ENCODE measurements at places on chromosomes 5 and 9.

DNA sequence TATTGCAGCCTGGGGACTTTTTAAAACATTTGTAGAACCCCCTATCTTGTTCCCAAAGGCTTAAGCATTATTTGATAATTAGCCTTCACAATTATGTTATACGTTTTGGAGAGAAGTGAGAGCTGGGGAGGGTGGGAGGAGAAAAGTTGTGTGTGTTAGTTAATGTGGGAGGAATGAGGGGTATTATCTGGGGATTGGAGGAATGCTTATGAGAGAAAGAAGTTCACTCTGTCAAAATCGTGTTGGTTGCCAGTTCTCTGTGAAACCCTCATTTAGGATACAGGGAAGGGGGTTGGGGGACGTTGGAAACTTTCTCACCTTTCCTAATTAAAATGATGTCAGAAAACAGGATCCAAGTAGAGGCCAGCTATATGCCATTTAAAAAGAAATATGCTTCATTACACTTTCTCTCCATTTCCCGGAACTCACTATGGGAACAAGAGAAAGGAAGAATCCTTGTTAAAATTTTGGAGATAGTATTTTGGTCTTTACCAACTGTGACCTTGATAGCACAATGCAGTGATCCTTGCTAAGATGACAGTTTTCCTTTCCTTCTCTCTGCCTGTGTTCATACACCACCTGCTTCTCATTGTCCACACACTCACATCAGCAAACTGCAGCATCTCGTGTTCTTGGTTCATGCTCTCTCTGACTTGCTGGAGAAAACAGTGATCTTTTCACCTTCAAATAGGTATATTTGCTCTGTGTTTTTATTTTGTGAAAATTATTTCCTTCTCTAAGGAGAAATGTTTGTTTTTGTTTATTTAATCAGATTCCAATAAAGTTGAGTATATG is 336.7 kb upstream of the CLINT1 start:
- DNase-seq = no peak

- no peak for DNase-seq
Observed at GRCh38 chr9:17807613-17808282, 228.9 kb downstream of the SH3GL2 start.

GRCh38 chr9:106878081-106878837 is 15.3 kb downstream of the ZNF462 start:
- DNase-seq = no peak

DNA sequence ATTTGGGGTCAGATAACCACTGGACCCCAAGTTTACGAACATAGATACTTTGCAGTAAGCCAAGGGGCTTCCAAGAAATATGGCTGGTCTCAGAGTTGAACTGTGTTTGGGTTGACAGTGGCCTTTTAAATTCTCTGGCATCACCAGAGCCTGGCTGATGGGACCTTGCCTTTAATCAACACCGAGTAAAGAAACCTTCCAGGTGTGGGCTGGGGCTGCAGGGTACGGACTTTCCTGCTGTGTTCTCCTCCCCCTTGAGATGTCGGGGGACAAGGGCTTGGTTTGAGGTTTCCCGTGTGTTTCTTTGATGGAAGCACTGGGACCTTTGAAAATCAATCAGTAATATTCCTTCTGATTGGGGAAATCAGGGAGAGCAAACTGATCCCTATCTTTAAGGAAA is 140.1 kb downstream of the MTX3 start:
- no peak for DNase-seq

- DNase-seq = no peak
Observed at GRCh38 chr5:23389291-23390101, 117.9 kb upstream of the PRDM9 start.

DNA sequence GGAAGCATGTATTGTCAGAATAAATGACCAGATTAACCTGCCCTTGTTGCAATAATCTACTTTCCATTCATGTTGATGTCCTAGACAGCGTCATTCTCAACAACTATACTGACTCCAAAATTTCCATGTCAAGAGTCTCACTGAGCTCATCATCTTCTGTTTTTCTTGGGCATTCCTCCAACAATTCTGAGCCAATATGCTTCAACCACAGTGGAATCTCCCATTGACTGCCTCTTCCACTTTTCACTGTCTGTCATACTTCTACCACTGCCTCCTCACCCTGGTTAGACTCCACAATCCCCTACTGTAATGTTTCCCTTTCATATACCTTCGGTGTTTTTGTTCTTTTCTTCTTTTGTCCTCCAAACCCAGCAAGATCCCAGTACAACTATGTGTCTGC is 162.8 kb downstream of the TLE1 start:
- no peak for DNase-seq

DNA sequence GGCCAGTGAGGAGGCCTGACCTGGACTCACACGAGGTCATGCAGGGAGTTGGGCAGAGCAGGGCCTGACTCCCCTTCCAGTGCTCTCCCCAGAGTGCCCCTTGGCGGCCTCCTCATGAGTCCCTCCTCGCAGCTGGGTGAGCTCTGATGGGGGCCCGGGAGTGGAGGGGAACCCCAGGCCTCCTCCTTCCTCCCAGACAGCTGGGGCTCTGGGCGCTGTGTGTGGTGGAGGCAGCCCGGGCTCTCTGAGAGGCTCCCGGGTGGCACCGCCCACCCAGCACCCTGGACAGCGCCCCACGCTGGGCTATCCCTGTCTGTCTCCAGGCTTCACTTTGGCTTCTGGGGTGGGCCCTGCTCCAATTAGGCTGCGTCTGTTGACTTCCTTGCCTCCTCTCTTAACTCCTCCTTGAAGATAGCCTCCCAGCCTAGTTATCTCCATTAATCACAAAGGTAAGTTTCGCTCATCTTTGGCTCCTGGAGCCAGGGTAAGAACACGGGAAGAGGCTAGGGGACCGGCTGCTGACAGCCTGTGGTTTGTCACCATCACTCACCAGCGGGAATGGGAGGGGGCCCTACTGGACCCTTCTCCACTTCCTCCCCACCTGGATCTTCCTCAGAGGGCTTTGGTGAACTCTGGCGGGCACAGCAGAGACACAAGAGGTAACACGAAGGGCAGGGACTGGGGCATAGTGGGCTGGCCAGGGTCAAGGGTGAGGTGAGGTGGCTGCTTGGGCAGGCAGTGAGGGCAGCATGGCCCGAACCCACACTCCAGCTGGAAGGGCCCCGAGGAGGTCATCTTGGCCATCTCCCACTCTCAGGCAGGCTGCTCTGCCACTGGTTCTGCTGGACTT is 13.1 kb downstream of the PSD2 start:
- DNase-seq = no peak

DNA sequence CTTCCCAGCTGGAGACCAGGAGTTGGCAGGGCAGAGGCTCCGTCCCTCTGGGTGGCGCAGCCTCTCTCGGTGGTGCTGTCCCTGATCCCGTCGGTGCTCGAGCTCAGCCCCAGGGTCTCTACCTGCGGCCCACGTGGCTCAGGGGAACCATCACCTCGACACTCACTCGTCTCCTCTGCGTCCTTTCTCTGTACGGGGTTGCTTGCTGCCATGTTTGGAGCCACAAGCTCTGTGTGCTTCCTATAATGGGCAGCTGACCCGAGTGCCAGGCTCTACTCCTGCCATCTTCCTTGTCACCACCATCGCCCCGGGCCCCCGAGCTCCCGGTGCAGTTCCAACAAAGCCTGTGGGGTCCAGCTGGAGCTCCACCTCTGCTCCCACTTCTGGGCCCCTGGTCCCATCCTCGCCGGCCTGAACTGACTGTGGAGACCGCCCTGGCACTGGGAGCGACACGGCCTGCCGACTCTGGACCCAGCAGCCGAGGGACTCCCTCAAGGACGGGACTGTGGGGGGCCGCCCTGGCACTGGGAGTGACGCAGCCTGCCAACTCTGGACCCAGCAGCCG is 5.0 kb downstream of the FBXW5 start:
- DNase-seq = no peak

DNA sequence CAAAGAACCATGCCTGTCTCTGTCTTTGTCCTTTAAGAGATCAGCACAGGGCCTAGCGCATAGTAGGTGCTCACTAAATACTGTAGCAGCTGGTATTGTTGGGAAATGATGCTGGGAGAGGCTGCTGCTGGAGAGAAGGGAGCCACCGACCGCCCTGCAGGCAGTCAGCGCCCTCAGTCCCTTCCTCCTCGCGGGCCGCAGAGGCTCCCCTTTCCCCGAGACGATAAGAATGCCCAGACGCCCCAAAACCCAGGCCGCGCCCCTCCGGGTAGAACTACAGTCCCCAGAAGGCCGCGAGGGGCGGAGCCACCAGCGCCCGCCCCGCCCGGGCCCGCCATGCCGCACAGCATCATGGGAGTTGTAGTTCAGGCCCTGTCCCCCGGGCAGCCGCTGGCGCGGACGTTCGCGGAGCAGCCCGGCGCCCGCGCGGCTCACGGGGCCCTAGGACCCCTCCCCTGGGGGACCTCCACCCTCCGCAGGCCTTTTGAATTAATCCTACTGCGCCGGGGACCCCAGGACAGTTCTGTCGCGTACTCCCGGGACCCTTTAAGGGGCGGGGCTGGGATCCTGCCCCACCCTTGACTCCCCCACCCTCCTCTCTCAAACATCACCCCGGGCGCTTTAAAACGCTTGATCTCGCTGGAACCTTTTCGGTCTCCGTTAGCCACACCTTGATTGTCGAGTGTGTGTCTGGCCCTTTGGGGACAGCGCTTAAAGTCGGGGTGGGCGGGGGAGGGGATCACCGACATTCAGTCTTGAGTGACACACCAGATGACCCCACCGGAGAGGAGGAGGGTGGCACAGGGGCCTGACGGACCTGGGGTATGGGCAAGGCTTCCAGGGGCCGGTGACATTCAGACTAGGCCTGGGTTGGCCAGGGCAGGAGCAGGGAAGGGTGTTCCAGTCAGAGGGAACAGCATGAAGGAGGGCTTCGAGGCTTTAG is 24.8 kb upstream of the IER5L start:
- peak; percentile 89 for DNase-seq

- DNase-seq = peak; percentile 78
Observed at GRCh38 chr9:96856363-96857286, 2.3 kb upstream of the ZNF782 start.

GRCh38 chr9:16000811-16001210 is 448.0 kb downstream of the CCDC171 start:
- no peak for DNase-seq

GRCh38 chr9:126014726-126015125 is 267.6 kb downstream of the PBX3 start:
- DNase-seq = no peak

GRCh38 chr5:135825373-135826220 is 8.9 kb upstream of the SLC25A48 start:
- no peak for DNase-seq

DNA sequence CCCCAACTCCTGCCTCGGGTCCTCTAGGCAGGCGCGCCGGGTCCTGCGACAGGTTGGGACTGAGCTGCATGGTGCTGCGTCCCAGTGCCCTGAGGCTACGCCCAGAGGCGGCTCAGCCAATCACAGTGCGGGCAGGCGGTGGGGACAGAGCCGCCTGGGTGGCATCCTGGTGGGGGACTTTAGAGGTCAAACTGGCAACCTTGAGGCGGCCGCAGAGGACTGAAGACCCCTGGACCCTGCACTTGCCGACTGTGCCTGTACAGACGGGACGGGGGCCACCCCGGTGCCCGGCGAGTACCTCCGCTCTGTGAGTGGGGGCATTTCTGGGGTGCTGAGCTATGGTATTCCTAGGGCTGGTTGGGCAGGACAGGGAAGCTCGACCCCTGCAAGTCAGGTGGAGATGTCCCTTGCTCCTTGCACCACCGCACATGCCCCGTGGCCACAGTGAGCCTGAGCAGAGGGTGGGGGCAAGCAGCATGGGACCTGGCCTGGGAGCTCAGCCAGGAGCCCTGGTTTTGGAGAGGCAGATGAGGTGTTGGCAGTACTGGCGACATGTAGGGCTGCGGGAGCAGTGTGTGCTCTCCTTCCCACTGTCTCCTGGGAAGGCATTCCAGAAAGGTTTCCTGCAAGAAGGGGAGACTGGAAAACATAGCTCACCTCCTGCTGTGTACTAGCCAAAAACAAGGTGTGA is 45.5 kb downstream of the CTSL start:
- DNase-seq = no peak

DNA sequence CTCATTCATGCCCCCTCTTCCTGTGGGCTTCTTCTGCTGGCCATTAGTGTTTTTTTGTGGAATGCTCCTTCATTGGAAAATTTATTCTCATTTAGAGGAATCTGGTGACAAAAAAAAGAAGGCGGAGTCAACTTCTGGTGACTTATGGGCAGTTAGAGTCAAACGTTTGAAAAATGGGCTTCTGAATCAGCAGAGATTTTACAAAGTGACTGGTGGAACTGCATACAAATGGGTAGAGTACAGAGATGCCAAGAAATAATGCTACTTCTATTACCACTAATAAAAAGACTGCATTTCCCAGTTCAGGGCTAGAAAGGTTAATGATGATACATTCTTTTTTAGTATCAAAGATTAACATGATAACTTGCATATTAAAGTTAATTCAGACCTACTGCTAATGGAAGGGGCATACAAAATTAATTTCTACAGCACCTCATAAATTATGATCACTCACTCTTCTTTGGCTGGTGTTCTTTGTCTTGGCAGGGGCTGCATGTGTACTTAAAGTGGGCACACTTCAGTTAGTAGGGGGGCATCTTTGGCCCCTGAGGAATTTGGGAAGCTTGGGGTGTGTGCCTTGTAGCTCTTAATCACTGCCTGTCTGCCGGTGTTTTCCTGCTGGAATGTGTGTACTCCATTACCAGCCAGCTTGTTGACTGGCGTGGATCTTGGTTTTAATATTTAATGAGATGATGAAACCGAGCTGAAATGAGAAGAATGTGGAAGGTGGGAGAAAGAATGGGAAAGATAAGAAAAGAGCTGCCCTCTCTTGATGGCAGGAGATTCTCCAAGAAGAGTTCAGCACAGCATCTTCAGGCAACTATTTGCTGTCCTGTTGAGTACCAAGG is 148.9 kb downstream of the DOCK2 start:
- DNase-seq = no peak

DNA sequence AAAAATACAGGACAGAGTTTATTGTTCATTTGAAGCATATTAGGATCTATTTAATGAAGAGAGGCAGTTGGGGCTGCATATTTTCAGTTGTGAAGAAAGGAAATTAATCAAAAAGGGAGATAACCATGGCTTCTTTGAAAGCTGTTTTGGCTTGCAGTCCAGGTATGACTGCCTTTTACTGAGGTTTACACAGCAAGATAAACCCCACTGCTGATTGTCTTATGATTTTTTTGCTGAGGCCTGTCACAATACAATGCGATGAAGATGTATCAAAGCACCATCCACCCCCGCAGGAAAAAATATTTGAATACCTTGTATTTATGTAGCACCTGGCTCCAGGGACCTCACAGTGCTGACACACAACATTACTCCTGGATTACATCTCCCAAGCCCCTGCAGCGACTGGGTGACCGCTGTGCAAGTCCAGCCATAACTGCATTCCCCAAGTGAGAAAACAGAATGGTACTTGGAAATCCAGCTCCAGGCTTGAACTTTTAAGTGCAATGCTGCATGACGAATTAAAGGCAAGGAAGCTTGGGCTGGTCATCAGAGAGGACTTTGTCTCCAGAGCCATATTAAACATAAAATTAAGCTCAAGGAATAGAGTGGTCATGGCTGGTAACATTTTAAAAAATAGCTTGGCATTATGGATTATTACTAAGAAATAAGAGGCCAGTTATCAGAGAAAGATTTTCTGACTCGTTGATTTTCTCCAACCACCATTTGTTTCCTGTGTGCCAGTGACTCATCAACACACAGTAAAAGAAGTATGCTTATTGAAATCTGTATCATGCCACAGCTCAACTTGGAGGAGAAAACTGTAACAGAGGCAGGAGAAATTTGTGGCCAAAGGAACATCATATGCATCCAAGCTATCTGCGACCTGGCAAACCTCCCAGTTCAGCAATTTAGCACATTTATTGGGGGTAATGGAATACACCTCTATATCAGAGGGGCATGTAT is 374.2 kb downstream of the MAN2A1 start:
- no peak for DNase-seq
